ENCODE measurements at places on chromosomes 3 and 15.

DNA sequence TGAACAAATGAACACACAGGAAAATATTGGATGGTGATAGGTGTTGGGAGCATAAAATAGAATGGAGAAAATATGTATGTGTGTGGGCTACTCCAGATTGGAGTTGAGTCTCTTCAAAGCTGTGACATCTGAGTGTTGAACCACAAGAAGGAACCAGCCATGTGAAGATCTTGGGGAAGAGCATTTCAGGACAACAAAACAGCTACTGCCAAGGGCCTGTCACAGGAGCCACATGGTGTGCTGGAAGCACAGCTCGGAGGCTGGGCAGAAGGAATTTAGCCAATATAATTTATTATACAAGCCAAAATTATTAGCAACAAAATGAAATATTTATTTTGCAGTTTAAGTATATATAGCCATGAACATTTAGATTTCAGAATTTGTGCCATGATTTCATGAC, 108.3 kb upstream of the FGF7 start:
- no peak for DNase-seq

GRCh38 chr3:156910022-156910421, 83.9 kb downstream of the LEKR1 start:
- DNase-seq: no peak

GRCh38 chr3:188124184-188124583, 29.8 kb upstream of the LPP start:
- DNase-seq: no peak

DNA sequence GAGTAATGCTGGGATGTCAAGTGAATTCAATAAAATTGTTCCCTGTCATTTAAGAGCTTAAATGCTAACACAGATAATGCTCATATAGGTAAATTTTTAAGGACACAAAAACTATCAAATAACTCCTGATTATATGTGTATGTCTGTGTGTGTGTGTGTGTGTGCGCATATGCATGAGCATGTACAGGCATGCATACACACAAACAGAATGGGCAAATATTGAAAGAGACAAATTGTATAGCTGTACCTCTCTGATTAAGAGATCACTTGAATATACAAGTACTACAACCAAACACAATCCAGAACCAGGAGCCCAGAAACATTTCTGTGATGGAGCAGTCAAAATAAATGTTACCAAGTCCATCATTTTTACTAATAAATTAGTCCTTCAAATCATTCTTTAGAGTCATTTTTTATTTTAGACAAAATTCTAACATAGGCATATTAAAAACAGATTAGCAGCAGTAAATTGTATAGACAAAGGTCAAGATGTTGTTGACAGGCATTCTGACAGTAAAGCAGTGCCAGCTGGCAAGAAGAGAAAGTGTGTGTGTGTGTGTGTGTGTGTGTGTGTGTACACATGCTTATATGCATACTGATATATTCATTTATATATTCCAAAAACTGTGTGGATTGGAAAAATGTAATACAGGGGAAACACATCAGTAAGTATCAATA, 145.3 kb downstream of the CD47 start:
- no peak for DNase-seq

DNA sequence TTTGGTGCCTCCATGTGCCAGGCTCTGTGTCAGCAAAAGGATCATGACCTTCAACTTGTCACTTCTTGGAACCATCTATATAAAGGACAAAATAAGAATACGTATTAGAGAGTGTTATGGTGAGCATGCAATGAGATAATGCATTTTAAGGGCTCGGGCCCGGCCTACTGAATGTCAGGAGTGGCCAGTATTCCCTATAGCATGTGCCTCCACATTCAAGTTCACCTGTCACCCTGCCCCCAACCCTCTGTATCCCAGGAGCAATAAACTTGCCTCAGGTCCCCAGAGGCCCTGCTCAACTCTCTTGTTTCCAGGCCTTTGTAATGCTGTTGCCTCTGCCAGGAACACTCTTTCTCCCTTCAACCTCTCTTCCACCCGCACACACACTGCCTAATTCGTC, 90.2 kb upstream of the SLC6A11 start:
- no peak for DNase-seq

GRCh38 chr3:111981457-111981763, 2.6 kb downstream of the ABHD10 start:
- DNase-seq: no peak

DNA sequence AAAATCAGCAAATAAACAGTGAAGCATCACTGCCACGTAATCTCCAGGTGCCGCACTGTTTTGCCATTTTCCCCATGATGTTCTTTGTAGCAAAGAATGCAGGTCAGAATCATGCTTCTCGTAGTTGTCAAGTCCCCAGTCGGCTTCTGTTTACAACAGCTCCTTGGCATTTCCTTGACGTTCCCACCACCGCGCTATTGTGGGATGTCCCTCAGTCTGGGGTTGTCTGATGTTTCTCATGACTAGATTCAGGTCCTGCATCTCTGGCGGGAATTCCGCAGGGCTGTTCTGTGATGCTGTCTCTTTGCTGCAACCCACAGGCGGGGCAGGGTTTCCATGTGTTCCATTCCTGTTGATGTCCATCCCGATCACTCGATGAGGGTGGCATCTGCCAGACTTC, 117.9 kb upstream of the SMAD3 start:
- DNase-seq: no peak

DNA sequence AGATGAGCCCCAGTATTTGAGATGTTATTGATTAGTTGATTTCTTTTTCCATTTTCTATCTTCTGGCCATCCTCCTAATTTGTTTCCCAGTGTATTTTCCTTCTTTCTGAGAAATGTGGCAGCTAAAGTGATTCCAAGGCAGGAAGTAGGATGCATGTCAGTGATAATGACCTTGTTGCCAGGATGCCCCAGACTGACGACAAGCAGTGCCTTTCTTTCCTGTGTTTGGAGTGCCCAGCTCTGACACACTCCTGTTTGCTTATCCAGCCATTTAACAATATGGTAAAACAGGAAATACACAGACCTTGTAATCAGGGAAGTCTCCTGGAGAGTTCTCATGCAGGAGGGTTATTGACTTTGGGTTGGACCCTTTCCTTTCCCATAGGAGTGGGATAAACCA, 20.4 kb downstream of the TMOD2 start:
- no peak for DNase-seq

GRCh38 chr15:65917407-65917756, 48.1 kb downstream of the RAB11A start:
- DNase-seq: no peak

- no peak for DNase-seq
These were observed 1239.2 kb downstream of the ROBO2 start for GRCh38 chr3:78279091-78279490.

DNA sequence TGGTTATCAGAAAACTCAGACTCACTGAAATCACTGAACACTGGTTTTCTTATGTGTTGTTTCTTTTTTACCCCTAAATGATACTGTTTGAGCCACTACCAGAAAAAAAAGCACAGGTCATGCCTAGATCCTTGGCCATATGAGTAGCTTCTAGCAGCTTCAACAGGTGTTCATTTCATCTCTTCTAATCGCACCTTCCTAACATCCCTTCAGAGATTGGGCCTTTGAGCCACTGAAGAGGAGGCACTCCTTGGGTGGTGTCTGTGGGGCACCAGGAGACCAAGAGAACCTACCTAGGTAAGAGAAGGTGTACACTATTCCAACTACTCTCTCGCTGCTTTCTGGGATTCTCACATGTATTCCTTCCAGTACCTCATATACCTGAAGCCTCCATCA, 2.5 kb downstream of the HEG1 start:
- no peak for DNase-seq

GRCh38 chr3:30518181-30518864, 88.1 kb upstream of the TGFBR2 start:
- DNase-seq: no peak

DNA sequence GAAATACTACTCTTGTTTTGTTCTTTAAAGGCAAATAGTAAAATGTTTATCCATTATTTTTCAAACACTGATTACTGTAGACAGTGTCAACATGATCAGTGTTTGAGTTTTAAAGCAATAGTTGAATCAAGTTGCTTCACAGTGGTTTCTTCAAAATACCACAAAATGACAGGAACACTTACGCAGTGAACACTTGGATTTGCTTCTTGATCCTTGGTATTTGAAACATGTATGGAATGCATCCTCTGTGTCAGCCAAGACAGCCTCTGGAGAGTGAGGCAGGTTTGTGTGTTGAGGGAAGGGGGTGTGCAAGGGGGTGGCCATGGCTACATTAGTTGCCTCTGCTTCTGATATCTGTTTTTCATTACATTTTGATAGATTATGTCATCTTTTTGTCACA, 413.0 kb downstream of the RBMS3 start:
- DNase-seq: no peak

- no peak for DNase-seq
These were observed 213.7 kb downstream of the FOXP1 start for GRCh38 chr3:71369701-71370391.

DNA sequence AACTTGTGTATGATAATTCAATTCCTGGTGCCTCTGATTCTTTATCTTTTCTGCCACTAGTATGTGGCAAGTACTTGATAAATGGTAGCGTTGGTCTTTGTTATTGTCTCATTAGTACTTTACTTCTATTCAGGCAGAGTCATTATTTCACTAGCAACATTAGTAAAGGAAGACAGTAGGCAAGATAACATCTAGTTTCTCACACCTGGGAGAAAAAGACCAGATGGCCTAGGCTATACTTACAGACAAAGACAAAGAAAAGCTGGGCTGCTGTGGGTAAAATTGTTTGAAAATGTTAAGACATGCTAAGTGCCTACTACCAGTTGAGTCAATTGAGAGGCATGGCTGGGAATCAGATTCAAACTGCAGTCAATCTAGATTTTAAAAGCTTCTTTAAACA, 198.7 kb upstream of the CMC1 start:
- no peak for DNase-seq

GRCh38 chr3:69384326-69384725, 1.6 kb downstream of the FRMD4B start:
- no peak for DNase-seq

GRCh38 chr3:32334675-32335074, 57.0 kb upstream of the CMTM7 start:
- peak; percentile 24 for DNase-seq

DNA sequence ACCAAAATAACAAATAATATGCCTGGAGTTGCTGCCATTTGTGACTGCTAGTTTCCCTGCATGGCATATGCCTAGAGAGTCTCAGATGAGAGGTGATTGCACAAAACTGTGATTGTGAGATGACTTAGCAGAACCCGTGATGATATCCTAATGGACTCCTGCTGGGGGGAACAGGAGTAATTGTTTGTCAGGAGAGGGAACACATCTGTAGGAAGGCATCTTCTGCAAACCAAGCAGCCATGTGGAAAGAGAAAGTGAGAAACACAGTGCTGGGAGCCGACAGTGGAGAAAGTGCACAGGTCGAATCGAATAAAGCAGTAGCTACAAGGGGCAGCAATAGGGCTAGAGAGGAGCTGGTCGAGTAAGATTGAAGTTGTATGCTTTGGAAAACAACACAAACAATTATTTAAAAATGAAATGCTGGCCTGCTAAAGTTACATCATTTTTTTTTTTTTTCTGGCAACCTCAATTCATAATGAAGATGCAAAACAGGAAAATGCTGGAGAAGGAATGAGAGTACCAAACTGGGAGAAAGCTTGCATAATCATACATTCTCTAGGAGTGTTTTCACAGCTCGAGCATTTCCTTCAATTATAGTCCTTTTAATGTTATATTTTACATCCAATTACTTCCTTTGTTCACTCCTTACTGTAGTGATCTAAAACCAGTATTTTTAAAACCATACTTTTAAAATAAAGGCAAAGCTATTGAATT, 494.2 kb upstream of the AGTR1 start:
- no peak for DNase-seq

DNA sequence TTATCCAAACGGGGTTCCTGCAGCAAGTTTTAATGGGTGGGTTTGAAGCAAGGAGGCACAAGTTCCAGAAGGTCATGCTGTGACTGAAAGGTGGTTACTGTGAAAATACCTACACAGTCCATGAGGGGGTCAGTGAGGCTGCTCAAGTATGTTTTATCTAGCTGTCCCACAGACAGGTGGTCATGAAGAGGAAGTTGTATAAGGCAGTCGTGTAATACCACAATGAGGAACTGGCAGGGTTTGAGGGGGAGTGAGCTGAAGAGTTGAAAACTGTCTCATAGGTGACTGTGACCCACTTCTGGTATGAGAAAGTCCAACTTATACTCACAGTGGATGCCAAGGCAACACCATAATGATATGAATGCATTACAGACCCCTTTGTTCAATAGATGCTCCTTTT, 856.8 kb downstream of the OTOL1 start:
- no peak for DNase-seq

- no peak for DNase-seq
These were observed 131.6 kb downstream of the CHCHD6 start for GRCh38 chr3:126835472-126836219.

DNA sequence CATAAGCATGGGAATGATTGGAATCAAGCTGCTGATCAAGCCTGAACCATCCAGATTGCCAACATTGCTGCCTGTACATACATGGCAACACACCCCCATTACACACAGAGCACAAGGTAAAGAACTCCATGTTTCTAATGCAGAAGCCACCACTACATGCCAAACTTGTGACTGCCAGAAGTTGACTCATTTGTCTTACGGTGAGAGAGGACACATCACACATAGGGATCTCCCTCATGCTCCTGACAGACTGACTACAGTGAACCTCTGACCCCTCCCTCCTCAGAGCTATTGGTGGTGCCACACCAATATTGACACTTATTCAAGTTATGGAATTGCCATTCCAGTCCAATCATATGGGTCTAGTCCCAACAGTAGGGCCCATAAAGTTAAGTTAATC, 42.3 kb downstream of the EFHB start:
- no peak for DNase-seq

GRCh38 chr3:48128774-48129173, 59.4 kb downstream of the CDC25A start:
- no peak for DNase-seq

DNA sequence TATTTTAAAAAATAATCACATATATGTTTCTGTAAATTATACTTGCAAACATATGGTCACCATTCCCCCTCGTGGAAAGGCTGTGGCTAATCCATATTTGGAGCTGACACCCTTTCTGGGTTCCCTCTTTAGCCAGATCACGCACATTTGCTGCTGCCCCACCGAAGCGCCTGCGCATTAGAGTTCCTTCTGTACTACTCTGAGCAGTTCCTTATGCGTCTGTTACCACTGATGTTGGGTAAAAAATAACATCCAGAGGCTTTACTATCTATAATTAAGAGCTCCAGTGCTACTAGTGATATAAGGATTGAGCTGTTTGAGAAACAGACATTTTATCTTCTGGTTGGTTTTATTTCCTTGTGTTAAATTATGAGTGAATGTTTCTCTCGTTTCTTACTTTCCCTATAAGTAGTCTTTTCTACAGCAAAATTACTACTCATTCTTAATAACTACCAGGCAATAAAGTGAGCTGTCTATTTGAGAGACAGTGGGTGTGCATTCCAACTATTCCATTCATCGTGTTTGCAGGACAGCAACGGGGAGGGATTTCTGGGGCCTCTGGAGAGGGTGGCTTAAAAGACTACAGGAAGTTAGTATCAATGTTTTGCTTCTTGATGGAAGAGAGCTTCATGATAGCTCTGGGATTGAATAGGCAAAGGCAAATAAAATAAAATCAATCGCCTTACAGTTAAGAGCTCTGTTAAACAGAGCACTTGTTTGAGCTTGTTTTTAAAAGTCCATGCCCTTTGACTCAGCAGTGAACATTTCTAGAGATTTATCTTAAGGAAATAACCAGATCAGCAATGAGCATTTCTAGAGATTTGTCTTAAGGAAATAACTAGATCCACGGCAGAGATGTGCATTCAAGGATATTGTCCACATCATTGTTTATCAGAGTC, 245.2 kb downstream of the CD47 start:
- no peak for DNase-seq
